ENCODE measurements at places on chromosomes 7 and 10.

DNA sequence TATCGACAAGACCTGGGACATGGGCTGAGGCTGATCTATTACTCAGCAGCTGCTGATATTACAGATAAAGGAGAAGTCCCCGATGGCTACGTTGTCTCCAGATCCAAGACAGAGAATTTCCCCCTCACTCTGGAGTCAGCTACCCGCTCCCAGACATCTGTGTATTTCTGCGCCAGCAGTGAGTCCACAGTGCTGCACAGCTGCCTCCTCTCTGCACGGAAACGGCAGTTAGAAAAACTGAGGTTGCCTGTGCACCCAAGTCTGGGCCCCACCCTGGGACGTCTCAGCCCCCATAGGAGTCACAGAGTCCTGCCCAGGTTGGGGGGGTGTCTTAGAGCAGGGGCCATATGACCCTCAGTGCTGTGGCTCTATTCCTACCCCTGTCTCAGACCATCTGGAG, 167.4 kb upstream of the PRSS58 start:
- no peak for DNase-seq

DNA sequence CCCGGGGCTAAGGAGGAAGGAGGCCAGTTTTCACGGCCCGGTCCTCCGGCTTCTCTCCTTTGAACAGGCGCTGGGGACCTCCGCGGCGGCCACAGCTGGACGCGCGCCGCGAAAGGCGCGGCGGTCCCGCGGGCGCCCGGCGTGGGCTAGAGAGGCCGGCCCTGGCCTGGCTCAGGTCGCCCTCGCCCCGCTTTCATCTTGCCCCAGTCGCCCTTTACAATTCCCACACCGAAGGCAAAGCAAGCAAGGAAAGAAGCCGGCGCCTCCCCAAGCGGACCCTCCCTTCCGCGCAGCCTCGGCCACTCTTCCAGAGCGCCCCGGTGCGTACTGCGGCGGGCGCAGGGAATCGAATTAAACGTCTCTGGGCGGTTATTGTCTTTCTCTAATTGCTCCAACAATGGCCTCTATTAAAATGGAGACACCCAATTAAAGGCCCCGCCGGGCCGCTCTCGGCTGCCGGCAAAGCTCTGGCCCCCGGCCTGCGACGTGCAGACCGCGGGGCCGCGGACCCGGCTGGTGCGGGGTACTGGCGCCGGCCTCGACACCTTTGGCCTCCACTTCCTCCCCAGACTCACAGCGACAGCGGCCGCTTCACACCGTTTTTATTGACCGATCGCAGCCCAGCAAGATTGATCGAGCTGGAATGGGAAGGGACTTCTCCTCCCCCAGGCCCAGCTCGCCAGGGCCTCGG, 4.5 kb upstream of the GATA3 start:
- DNase-seq: no peak

GRCh38 chr10:128172756-128173155, 46.5 kb upstream of the MKI67 start:
- no peak for DNase-seq

GRCh38 chr10:23186697-23187096, 5.4 kb upstream of the PTF1A start:
- DNase-seq: no peak

DNA sequence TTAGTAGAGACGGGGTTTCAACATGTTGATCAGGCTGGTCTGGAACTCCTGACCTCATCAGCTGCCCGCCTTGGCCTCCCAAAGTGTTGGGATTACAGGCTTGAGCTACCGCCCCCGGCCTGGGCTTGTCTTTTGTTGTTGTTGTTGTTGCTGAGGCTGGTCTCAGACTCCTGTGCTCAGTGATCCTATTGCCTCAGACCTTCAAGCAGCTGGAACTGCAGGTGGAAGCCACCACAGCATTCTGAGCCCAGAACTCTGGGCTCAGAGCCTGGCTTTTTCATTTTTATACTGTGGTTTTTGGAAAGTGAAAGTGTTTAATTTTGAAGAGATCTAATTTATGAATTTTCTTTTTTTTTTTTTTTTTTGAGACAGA, 16.2 kb upstream of the DNAJB6 start:
- no peak for DNase-seq

All from NCI-H460 (cell line).